ENCODE measurements at places on chromosomes 5 and 9.
A peak's percentile ranks its signal among the peaks of the same experiment; 100 is the strongest.

DNA sequence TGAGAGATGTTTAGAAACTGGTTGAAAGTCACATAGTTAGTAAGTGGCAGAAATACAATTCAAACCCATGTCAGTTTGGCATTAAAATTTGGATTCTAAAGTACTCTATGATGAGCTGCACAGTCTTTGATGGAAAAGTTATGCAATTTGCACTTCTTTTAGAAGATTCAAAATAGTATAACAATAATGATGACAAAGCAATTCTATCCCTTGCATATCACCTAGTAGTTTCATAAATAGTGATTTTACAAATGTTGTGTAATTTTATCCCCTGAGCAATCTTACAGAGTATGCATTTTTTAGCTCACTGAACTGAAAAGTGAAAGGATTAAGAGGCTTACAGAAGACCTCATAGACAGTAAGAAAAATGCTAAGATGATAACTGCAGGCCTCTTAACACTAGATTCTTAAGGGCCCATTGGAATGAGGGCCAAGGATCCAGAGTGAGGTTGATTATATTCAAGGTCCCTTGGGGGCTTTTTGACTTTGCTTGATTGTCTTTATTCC lies 3.7 kb downstream of the C5orf46 start:
- no peak for DNase-seq

DNA sequence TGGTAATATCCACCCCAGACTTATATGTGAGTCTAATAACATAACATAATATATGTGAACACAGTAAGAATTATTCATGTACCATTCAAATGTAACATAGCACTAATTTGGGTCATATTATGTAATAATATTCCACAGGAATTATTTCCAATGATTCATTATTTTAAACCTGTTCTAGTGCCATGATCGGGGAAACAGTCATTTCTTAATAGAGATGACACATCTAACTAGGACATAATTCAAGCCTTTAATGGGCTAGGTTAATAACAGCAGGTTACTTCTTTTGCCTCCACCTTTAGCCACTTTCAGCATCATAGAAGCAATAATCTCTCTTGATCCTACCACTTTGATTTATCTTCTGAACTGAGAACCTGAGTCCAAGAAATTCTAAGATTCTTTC lies 12.3 kb downstream of the SPINK9 start:
- DNase-seq: no peak

DNA sequence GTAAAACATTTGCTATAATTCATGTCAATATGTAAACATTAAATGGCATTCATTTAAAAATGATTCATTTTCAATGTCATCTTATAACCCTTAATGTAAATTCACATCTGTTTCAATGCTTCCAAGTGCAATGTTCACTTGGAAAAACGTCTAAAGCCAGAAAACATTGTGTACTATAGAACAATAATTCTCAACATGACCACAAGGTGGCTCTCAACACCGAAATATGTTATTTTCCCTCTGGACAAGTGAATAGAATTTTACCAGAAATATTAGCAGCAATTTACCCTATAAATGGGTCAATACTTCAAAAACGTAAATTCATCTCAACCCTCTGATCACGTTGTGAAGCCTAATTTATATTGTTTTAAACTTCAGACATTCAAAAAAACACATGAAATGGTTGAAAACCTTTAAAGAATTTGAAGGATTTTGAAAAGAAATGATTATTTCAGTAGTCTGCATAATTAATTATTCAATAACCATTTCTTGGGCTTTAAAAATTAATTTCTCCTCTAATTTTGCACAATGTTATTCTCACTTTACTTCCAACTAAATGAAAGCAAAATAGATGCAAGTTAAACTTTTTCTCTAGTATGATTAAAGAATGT lies 11.0 kb downstream of the CDH10 start:
- peak; percentile 22 for DNase-seq

- peak; percentile 31 for DNase-seq
These were observed 722 bp downstream of the CDC42SE2 start for GRCh38 chr5:131264451-131265099.

- no peak for DNase-seq
These were observed 323.9 kb downstream of the TMEM161B start for GRCh38 chr5:87944553-87945285.

DNA sequence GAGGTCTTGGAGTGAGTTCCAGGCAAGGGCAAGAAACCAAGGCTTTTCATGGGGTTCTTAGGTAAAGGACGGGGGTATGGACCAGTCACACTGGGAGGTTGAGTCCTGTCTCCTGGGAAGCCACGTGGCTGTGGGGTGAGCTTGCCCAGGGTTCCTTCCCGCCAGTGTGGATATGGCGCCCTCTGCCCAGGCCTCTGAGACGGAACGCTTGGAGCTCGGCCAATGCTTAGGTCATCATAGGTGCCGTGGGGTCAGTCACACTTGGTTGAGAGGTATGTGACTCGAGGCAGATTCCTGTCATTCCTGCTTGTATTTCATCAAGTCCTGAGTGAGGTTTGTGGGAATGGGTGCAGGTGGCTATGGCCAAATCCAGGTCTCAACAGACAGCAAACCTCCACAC lies 46.2 kb downstream of the TENT4A start:
- peak; percentile 10 for DNase-seq
